ENCODE measurements at places on chromosomes 16 and 17.

DNA sequence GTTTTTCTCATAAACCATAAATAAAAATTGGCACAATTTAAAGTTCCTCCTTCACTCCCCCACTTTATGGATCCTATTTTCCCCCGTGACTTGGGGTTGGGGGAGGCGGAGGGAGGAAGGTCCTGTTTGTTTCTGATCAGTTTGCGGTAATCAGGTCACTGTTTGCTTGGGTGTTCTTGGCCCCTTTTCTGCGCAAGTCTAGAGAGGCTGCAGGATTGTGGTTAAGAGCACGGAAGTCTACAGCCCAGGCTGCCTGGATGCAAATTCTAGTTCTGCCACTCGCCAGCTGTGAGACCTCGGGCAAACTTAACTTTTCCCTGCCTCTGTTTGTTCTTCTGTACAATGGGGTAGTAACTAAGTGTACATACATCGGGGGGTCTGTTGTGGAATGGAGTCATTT lies 12.1 kb downstream of the ATP2C2 start:
- DNase-seq = no peak

DNA sequence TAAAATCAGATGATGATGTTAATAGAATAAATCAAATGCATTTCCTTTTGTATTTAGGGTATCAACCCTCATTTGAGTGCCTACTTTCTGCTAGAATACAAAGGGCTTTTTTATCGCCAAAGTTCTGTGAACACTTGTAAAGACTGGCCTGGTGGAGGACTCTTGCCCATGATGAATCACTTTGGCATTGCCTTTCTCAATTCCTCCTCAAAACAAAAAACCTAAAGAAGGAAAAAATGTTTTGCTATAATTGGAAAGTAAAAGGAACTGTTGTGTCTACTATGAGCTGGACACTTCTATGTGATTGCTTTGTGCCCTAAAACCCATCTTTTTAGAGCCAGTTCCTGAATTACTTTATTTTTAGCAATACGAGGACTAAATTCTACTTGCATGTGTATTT lies 13.0 kb upstream of the DHRS11 start:
- no peak for DNase-seq

DNA sequence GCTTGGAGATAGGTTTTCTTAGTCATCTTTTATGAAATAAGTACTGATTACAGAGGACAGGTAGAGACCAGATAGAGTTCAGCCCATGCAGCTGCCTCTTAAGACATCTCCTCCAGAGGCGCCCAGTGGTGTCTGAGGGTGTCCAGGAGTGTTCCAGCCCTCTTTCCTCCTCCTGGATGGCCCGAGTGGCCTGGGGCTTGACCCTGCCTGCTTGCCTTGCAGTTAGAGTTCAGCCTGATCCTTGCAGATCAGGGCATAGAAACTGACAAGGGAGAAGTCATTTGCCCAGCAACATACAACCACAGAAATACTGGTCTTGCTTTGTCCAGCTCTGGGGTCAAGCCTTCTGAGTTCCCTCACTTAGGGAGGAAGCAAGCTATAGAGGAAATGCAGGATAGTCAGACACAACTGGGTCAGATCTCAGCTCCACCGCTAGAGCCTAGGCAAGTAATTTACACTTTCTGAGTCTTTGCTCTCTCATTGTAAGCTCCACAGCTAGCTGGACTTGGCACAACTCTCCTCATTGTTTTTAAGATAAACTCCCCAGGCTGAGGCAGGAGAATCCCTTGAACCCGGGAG lies 3.6 kb upstream of the CCL1 start:
- no peak for DNase-seq

GRCh38 chr17:42675965-42676423 lies 800 bp downstream of the PLEKHH3 start:
- DNase-seq = no peak

DNA sequence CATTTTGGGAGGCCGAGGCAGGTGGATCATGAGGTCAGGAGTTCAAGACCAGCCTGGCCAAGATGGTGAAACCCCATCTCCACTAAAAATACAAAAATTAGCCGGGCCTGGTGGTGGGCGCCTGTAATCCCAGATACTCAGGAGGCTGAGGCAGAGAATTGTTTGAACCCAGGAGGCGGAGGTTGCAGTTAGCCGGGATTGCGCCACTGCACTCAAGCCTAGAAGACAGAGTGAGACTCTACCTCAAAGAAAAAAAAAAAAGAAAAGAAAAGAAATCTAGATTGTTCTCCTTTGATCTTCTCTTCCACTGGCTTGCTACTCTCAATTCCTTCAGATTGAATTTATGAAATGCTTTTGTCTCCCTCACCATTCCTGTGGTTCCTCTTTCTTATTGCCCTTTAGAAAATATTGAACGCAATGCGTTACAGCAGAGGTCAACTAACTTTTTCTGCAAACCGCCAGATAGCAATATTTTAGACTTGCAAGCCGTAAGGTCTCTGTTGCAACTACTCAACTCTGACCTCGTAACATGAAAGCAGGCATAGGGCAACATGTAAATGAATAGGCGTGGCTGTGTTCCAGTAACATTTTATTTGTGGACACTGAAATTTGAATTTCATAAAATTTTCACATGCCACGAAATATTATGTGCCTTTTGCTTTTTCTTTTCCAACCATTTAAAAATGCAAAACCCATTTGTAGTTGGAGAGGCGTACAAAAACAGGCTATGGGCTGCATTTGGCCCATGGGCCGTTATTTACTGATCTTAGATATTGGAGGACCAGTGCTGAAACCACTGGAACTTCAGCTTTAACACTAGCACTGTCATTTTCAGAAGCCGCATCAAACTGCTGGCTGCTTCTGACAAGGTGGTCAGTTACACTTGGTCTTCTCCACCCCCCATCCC lies 24.8 kb downstream of the PITPNC1 start:
- no peak for DNase-seq

- no peak for DNase-seq
Measured at GRCh38 chr17:67573987-67574657, 143.6 kb upstream of the NOL11 start.

- no peak for DNase-seq
Measured at GRCh38 chr17:65219124-65219523, 82.0 kb downstream of the RGS9 start.

GRCh38 chr17:75806822-75807500 lies 22.4 kb downstream of the UNK start:
- DNase-seq = no peak

DNA sequence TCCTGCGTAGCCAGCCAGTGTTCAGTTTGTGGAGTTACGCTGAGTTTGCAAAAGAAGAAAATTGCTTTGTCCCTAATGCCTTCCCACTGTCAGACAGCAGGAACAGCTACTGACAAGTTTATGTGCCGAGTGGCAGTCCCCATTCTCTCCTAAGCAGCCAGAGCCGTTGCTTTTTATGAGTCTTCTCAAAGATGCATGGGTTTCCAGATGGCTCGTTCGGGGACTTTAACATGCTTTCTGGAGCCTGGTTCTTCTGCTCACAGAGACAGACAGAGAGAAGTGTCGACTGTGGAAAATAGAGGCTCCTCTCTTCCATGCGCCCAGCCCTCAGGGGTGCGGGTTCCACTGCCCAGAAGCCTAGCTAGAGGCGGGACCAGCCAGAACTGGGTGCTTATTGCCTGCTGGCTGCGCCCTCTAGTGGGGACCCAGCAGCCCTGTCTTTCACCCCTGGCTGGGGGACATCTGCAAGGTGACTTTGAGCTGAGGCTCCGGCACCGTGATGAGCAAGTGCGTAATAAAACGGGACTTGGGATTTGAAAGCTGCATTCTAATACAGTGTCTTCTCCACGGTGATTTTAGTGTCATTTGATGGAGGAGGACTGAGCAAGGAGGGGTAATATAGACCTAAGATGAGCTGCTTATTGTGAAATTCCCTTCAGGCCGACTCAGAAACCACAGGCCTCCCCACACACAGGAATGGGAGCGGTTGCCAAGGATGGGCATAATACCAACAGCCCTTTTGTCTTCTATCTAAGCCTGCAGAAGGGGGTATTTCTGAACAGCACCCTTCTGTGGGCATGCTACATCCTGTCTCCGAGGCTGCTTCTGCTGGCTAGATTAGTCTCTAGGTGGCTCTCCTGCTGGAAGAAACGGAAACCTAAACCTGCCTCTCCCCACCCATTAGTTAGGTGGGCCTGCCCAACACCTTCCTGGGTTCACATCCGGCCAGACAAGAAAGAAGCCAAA lies 73.1 kb downstream of the CCDC182 start:
- peak; percentile 76 for DNase-seq

DNA sequence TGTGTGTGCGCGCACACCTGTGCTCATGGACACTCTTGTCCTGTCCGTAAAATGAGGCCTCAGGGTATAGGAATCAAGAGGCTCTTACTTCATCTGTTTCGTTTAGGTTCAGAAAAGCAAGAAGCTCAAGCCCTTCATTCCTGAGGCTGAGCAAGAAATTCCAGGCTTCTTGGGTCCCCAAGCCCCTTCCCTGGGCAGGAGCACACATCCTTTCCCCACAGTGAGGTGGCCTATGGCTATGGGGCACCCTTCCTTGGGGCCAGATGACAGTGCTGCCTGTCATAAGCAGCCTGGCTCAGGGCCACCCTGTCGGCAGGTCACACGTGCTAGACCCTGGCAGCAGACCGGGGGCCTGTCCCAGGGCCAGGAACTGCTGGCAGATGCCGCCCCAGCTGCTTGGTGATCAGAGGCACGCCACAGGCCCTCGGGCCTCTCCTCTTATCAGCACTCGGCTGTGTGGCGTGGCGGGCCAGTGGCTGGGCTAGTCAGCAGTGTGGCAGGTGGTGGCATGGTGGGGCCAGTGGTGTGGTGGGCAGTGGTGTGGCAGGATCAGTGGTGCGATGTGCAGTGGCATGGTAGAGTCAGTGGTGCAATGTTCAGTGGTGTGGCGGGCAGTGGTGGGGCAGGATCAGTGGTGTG lies 50.2 kb downstream of the NKD1 start:
- DNase-seq = no peak

DNA sequence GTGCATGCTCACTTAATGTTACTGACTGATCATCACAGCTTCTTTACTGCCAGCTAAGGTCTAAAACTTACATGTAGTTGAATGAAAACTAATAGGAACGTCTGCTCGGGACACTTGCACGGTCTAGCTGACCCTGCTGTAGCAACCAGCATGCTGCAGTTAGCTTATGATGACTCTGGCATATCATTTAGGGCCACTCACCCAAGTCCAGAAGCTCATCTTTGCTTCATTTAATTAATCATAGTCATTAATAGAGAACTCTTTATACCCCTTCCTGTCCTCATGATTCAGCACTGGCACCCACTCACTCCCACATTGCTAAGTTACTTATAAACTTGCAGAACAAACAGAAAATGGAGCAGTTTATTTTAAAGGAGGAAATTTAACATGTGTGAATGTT lies 136.3 kb downstream of the NLK start:
- no peak for DNase-seq

- DNase-seq = no peak
Measured at GRCh38 chr17:1486802-1487695, 5.4 kb downstream of the MYO1C start.

GRCh38 chr17:32458371-32458770 lies 14.1 kb downstream of the PSMD11 start:
- DNase-seq = no peak

DNA sequence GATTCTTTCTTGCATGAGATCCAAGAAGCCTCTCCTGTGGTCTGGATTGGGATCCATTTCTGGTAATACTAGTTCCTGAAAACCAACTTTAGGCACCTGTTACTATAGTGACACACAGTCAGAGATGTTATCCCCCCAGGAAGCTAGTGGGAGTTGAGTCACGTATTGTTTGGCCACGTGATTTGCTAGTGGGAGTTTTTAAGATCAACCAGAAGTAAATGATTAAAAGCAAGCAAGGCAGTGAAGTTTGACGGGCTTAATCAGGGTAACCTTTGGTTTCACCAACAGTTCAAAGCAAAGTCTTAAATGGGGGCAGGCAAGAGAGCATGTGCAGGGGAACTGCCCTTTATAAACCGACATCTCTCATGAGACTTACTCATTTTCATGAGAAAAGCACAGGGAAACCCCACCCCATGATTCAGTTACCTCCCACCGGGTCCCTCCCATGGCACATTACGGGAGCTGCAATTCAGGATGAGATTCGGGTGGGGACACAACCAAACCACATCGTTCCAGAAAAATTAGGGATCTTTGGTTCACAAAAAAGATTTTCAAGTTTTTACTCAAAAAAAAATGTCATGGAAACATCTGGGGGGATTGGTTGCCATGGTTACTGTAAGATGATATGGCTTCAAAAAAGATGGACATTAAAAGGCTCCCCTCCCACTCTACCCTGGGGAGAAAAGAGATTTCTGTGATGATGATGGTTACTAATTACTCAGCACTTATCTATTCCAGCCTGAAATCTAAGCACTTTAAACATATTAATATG lies 483.1 kb upstream of the ERCC4 start:
- DNase-seq = no peak

GRCh38 chr17:78956254-78956653 lies 23.5 kb downstream of the LGALS3BP start:
- no peak for DNase-seq

GRCh38 chr16:25005445-25006306 lies 9.5 kb downstream of the ARHGAP17 start:
- DNase-seq = no peak

GRCh38 chr17:38908676-38909181 lies 16.7 kb upstream of the LASP1NB start:
- no peak for DNase-seq

GRCh38 chr17:35774499-35774898 lies 13.8 kb downstream of the C17orf50 start:
- DNase-seq = no peak

DNA sequence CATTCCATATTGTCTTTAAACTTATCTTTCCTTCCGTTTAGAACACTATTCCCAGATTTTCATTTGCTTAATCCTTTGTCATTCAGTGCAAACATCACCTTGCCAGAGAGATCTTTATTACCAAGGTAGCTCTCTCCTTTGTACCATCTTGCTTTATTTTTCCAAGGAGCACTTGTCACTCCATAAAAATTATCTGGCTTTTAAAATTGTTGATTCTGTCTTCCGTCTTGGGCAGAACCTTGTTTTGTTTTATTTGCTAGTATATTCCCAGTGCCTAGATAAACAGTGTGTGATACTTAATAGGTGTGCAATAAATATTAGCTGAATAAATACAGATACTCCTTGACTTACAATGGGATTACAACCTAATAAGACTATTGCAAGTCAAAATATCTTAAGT lies 327.7 kb downstream of the UTP18 start:
- no peak for DNase-seq

DNA sequence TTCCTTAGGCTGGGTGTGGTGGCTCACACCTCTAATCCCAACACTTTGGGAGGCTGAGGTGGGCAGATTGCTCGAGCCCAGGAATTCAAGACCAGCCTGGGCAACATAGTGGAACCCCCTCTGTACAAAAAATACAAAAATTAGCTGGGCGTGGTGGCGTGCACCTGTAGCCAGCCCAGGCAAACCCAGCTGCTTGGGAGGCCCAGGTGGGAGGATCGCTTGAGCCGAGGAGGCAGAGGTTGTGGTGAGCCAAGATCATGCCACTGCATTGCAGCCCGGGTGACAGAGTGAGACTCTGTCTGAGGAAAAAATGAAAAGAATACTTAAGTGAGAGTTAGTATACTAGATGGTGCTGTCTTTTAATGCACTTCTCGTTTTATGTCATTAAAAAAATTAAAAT lies 15.1 kb downstream of the PPM1D start:
- no peak for DNase-seq

GRCh38 chr16:57695680-57696069 lies 1.1 kb downstream of the DRC7 start:
- DNase-seq = no peak

- DNase-seq = no peak
Measured at GRCh38 chr16:67291461-67291860, 12.1 kb downstream of the PLEKHG4 start.

- DNase-seq = no peak
Measured at GRCh38 chr17:75036643-75037268, 10.0 kb downstream of the ATP5PD start.

Data from GM18507 (cell line).